ENCODE measurements at places on chromosomes 2 and 18.

DNA sequence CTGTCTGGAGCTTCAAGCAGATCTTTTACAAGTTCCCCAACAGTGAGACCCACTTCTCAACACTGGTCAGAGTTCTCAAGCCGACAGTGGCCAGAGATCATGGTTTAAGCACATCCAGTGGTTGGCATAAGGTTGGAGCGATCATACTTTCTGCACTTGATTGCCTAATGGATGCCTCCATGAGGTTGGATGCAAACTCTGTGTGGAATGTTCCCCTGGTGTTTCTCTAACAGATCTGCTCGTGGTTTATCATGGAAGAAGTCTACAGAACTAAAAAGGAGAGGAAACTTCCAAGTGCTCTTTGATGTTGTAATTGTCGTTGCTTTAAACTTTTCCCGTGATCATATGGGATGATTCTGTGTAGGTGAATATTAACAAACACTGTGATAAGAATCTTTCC, 60.7 kb downstream of the SH3RF3 start:
- no peak for DNase-seq

GRCh38 chr18:10018289-10018688, 104.5 kb downstream of the VAPA start:
- DNase-seq: no peak

- peak; percentile 46 for DNase-seq
These were observed 27.0 kb downstream of the TFPI start for GRCh38 chr2:187527262-187527661.

DNA sequence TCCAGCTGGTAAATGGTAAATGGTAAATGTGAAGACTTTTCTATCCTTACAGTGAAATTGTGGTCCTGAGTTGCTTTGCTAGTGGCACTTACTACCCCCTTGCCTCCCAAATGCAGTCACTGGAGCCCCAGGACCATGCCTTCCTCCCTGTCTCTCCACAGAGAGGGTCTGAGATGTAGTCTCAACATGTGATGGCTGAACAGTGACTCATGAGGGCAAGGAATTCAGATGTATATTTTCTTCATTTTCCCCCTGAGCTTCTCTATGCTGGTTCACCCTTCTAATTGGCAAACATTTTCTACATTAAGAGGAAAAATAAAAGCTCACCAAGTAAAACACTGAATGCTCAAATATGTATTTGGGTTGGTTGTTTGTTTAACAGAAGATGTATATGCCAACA, 232.0 kb downstream of the SH3BP4 start:
- DNase-seq: no peak

DNA sequence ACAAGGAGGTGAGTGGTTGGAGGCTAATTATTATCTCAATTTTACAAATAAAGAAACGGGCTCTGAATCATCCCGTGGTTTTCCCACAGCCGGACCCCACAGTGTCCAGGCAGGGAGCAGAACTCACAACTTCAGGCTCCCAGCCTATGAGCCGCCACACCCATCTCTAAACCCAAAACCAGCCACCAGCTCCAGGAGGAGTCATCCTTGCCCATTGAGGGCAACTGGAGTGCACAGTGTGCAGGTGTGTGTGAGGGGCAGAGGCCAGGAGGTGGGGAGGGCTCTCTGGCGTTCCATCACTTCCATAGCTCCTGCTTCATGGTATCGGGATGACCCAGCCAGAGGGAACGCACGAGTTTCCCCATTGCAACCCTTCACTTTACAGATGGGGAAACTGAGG, 144.5 kb downstream of the CYP26B1 start:
- DNase-seq: no peak

- no peak for DNase-seq
These were observed 272.5 kb upstream of the PARD3B start for GRCh38 chr2:204272610-204273287.

DNA sequence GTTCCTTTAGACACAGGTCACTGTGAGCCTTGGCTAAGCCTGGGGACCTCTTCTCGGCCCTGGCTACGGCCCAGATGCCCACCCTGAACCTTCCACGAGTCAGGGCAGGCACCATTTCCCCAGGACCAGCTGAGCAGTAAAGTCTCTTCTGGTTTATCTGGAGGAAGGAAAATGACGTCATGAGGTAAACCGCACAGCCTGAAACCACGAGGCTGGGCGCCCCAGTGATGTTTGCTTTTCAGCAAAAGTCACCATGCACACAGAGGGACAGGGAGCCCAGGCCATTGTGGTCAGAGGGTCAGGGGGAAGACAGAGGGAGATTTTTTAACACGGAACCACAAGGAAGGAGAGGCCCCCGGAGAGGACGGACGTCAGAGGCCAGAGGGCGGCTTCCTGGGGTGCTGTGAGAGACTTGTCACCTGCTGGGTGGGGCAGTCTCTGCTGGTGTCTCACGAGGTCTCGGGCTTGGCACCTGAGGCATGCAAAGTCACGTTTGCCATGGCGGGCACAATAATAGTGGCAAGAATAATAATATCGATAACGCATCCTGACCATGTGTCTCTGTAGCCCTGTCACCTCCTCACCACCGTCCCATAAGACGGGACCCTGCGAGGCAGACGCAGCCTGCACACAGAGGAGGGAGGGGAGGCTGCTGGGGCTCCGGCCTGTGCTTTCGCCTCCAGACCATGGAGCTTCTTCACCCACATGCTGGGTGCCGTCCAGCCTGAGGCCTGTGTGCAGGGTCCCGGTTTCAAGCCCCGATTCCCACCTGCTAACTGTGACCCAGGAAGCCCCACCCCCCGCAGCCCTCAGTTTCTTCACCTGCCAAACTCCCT, 33.2 kb upstream of the FOSL2 start:
- peak; percentile 38 for DNase-seq

DNA sequence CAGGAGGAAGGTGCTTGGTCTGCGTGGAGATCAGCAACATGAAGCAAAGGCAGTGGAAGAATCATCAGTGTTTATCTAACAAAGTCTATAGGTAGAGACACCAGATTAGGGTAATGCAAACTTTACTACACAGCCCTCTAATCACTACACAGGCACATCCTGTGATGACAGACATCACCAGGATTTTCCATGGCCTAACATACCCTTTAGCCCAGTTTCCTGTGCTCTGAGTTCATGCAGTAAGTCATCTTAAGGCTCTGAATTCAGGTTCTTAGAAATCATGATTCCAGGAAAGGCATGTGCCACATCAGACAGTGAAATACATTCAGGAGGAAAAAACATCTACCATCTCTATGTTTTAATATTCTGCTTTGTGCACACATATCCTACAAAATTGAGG, 708.5 kb upstream of the SLC8A1 start:
- DNase-seq: no peak

- DNase-seq: no peak
These were observed 624.8 kb upstream of the RAB6C start for GRCh38 chr2:129354631-129355030.

DNA sequence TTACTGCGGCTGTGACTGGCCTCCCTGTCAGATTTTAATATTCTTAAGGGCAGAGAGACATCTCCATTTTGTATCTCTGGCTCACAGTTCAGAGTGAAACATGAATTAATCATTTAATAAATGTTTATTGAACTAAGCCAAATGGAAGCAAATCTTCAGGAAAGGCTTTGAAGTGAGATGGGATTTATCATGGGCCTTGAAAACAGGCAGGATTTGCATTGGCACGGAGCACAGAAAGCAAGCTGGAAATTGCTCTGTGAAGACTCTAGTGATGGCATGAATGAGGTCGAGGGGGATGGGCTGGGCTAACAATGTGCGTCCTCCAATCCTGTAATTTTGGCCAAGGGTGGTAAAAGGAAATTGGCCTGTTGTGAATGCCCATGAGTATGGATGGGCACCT, 369.8 kb upstream of the SOX11 start:
- DNase-seq: no peak

GRCh38 chr2:195579776-195580555, 77.1 kb upstream of the SLC39A10 start:
- no peak for DNase-seq

All from hepatic stellate cell (primary cell).